Skin of body (tissue), 3 donors: ENCODE measurements at places on chromosomes 1 and 21.

GRCh38 chr1:9410737-9411297, 118.1 kb downstream of the SPSB1 start:
- DNase-seq: peak; percentile 68

- no peak for DNase-seq
These were observed 71.6 kb downstream of the SH3BGR start for GRCh38 chr21:39523399-39523798.

- no peak for DNase-seq
These were observed 93.1 kb upstream of the C8B start for GRCh38 chr1:57058652-57059501.

GRCh38 chr1:112698366-112699310, 8.3 kb downstream of the RHOC start:
- no peak for DNase-seq

- no peak for DNase-seq
These were observed 108.0 kb downstream of the NRIP1 start for GRCh38 chr21:14956807-14957206.

GRCh38 chr1:151832318-151832980, 847 bp upstream of the RORC start:
- no peak for DNase-seq

- peak; percentile 63 for DNase-seq
These were observed at the start of gene PEAR1 for GRCh38 chr1:156893048-156893953. PEAR1 (plus strand) TSS chr1:156893718; CDS start chr1:156903927, 10,209 bp downstream.

DNA sequence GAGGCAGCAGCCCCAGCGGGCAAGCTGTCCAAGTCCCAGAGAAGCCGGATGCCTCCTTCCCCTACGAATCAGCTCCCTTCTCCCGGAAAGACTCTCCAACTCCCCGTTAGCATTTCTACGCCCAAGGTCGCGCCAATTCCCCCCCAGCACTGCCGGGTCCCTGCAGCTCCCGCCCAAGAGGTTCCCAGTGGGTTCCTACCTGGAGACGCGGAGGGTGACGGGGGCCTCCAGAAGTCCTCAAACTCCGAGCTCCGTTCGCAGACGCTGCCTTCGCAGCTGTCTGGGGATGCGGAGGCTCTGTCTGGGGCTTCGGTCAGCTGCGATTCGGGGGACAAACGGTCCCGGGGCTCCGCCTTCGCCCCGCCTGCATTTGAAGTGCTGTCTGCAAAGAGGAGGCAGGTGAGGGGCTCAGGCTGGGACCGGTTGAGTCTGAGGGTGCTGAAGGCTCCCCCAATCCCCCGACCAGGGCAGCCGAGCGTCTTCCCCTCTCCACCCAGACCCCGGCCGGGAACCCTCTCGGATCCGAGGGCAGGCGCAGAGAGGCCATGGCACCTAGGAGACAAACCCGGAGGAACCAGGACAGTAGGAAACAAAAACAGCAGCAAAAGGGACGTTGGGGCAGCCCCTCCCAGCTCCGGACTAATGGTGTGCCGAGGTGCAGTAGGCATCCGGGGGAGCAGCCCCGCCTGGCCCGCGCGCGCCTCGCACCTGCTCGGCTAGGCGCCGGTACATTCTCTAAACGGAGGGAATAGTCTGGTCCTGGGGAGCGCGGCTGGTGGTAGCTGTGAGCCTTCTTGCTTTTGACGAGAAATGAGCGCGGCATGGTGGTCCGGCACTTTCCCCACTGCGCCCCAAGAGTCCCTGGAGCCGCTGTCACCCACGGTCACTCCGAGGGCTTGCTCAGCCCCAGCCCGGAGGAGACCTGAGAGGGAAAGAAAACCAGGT, 3.8 kb downstream of the GFI1 start:
- no peak for DNase-seq

DNA sequence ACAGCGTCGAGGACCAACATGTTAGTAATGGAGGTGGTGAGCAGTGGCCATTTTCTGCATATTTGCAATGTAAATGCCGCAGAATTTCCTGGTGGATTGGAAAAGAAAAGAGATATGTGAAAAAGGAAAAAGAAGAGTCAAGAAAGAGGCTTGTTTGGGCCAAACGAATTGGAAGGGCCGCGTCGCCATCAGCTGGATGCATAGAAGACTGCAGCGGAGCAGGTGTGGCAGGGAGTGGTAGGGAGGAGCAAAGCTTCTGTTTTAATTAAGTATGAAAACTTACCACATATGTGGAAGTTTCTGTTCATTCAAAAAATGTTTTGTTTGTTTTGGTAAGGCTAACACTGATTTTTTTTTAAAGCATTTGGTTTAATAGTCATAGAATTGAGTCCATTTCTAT, 690.7 kb downstream of the NCAM2 start:
- no peak for DNase-seq

- DNase-seq: no peak
These were observed 423 bp downstream of the SLAMF8 start for GRCh38 chr1:159827102-159827490.
